ENCODE measurements at places on chromosomes 11 and 22.

- DNase-seq = no peak
These were observed 110.4 kb upstream of the CSNK2A3 start for GRCh38 chr11:11463405-11463804.

- DNase-seq = no peak
These were observed 327.0 kb upstream of the CCDC90B start for GRCh38 chr11:83612891-83613766.

DNA sequence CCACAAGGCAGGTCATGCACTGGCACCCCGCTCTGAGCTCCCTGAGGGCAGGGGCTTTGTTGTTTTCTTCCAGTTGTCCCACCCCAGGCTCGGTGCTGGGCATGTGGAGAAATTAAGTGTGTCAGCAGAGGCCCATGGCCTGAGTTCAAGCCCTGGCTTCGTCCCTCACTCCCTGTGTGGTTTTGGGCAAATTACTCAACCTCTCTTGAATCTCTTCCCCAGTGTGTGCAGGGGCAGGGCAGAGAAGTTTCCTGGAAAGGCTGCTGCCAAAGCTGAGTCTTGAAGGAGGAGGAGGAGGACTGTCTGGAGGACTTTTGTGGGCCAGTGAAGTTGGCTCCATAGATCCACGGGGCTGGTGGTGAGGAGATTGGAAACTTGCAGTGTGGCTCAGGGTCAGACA is 138.1 kb upstream of the E2F8 start:
- DNase-seq = no peak

- no peak for DNase-seq
These were observed 415.9 kb downstream of the ETS1 start for GRCh38 chr11:128171506-128171905.

All from activated CD8-positive, alpha-beta memory T cell treated with anti-CD3 and anti-CD28 coated beads for 1 hour (primary cell).